ENCODE measurements at places on chromosomes 5 and 9.
A peak's percentile ranks its signal among the peaks of the same experiment; 100 is the strongest.

DNA sequence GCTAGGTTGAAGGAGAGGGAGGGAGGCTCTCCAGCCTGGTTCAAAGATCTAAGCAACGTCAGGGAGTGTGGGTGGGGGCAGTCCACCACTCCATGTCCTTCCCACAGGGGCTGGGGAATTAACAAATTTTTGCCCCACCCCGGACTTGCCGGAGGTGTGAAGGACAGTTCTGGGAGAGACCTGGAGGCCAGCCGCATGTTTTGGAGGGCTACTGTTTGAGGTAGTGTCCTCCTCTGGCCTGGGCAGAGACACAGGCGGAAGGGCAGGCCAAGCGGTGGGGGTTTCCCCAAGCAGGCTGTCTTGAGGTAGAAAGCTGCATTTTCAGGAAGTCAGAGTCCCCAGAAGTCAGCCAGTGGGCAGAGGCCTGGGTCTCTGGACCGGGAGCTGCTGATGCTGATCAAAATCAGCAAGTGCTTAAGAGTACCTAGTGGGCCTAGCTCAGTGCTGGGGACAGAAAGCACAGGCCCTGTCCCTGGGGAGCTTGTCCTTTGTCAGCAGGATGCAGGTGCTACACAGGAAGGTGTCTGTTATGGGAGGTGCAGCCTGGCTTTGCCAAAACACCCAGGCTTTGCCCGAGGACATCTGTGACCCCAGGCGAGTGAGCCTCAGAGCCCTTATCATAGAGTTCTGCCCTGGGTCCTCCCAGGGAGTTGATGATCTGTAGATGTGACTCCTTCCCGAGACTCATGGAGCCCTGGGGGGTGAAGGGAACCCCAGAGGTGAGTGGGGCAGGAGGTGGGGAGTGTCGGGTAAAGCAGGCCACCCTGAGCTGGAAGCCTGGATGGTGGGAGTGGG is 18.5 kb downstream of the JADE2 start:
- DNase-seq: no peak

- no peak for DNase-seq
These were observed 105.7 kb downstream of the INSYN2B start for GRCh38 chr5:169874621-169875020.

- no peak for DNase-seq
These were observed 37.1 kb downstream of the FBXW11 start for GRCh38 chr5:171969288-171969880.

DNA sequence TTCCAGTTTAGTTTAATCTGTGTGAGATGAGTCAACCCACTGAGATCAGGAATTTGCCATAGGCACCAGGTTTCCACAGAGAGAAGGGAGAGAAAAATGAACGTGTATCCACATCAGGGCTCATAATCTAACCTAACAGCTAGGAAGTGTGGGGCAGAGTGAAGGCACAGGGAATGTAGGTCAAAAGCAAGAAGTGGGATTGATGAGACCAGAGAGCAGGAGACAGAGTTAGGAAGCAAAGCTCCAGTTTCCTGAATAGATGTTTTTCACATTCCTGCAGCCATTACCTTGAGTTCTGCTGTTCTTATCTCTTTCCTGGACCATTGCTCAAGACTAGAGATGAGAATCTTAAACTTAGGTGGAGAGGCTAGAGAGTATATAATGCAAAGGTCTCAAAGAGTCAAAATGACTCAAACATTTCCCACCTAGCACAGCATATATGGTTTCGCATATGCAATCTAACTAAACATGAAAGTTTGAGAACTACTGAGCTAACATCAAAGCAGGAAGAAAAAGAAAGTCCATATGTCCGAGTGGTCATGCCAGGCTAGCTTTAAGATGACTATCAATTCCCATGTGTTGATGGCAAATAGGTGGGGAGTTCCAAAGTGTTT is 41.1 kb upstream of the GNAQ start:
- DNase-seq: no peak

- DNase-seq: no peak
These were observed 11.2 kb downstream of the IRF1 start for GRCh38 chr5:132479111-132479951.

GRCh38 chr5:5751987-5752386 is 329.5 kb downstream of the ICE1 start:
- DNase-seq: no peak

- no peak for DNase-seq
These were observed 14.4 kb upstream of the ABLIM3 start for GRCh38 chr5:149126906-149127305.

- DNase-seq: no peak
These were observed 55.2 kb upstream of the DAPK1 start for GRCh38 chr9:87442451-87442850.

DNA sequence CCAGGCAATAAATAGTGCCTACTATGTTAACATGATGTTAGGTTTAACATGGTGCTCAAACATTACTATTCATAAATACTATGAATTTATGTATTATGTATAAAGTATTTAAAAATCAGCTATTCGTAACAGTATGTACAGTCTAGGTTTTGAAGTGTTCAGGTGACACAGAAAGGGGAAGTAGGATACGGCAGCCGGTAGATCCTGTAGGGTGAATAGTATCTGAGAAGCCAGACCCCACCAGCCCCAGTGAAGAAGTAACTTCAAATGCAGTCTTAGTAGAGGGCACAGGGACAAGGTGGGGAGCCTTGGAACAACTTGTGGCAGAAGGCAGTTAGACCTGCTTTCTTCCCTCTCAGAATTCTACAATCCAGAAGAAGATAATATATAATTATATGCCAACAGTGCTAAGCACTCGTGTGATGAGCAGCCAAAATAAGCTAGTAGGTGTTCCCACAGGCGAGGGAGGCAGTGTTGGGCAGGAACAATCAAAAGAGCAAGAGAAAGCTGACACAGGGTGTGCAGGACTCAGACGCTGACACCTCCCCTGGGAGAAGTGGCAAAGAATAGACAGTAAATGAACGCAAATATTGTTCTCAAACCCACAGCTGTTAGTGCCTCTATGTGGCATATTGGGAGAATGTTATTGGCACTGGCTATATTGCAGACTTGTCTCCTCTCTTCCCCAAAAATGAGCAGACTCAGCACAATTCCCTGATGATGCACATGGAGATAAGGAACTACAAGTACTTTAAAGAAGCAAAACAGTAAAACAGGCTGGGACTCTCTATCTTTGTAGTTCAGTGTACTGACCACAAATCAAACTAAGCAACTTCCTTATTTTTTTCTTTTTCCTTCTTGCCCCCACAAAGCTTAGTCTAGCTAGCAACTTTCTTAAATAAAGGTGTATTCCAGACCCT is 4.6 kb downstream of the ZNF367 start:
- DNase-seq: no peak

GRCh38 chr5:164202338-164202737 is 696.9 kb downstream of the MAT2B start:
- peak; percentile 50 for DNase-seq

- no peak for DNase-seq
These were observed 34.8 kb downstream of the BOD1 start for GRCh38 chr5:173581408-173582215.

DNA sequence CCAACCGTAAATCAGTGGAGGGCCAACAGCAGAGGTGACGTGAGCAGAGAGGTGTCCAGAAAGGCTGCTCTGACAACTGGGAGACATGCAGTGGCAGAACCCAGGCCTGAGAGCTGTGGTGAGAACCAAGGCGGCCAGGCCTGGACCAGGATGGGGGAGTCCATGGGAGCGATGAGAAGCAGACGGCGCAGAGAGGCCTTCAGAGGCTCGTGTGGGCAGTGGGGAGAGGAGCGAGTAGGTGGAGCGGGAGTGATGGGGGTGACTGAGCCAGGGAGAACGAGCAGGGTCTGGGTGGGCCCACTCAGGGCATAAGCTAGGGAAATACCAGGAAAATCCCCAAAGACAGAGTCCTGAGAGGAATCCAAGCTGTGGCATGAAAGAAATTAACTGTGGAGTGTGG is 7.9 kb upstream of the IL3 start:
- no peak for DNase-seq

DNA sequence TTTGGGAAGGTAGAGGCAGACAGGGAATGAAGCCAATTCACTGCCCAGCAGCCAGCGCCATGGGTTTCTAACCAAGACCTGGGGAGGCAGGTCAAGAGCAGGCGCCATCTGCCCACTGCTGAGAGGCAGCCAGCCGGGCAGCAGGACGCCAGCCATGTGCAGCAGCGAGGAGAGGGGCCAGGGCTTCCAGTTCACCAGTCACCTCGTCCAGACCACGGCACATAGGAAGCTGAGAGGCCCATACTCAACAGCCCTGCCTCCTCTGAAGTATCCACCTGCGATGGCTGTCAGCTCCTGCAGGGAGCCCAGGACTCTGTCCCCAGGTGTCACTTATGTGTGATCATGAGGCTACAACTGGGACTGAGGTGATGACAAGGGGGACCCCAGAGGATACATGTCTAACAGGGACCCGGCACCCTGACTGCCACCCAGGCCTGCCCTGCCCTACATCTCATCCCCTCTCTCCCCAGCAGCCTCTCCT is 30.1 kb downstream of the IPPK start:
- DNase-seq: no peak

GRCh38 chr9:135965124-135965756 is 4.1 kb upstream of the UBAC1 start:
- no peak for DNase-seq

DNA sequence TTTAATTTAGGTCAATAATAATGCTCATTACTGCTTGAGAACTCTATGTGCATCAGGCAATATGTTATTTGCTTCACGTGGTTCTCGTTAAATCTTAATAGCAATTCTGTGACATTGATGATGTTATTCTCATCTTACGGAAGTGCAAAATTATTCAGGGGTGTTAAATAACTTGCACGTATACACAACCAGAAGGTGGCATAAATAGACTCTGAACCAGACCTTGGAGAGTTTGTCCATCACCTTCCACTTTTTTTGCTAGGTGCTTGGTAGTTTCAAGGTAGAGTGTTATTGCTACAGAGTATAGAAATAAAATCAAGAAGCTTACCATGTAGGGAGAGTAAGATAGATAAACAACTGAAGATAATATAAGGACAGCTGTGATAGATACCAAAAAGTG is 23.6 kb upstream of the TNFAIP8 start:
- no peak for DNase-seq

DNA sequence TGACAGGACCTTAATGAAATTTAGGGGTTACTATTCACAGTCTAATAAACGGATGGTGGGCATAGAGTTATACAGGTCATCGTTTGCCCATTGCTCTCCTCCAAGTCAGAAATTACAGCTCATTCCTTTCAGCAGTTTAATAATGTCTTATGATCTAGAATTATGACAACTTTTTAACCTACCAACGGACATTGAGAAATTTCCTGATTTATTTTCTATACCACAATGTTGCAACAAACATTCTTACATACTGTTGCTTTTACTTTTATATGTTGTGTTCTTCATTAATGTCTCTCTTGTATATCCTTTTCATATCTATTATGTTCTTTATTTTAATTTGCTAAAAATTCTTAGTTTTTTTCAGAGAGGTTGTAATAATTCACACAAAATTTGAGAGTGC is 152.8 kb upstream of the PRLR start:
- no peak for DNase-seq

GRCh38 chr5:170393235-170393634 is 4.1 kb upstream of the KCNMB1 start:
- no peak for DNase-seq

DNA sequence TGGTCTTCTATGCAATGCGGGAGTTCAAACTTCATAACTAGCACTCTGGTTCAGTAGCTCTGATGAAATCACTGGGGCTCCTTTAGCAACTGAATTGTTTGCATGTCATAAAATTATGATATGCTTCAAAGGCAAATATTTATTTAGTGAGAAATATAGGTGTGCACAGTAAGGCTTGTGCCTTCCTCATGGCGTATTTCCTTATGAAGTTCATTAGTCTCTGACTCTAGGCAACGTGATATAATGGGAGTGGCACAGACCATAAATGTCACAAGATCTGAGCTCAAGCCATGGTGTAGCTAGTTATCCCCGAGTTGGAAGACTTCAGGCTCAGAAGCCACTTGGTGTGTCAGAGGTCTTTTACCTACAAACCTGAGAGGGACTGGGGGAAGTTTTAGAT is 35.5 kb downstream of the PIP5K1B start:
- no peak for DNase-seq

DNA sequence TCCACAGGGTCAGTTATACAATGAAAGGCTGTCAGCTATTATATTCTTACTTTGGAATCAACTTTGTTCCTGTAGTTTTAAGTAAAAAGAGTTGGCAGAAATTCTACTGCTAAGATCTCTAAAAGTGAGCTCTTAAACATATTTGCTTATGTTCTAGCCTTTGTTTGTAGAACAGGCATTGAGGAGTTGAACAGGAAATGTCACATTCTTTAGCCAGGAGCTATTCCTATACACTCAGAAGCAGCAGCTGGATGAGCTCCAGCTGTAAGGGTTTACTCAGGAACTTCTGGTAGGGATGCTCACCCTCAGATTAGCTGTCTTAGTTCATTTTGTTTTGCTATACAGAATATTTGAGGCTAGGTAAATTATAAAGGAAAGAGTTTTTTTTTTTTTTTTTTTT is 22.4 kb upstream of the SPINK14 start:
- peak; percentile 8 for DNase-seq

GRCh38 chr5:39055768-39056398 is 18.3 kb downstream of the RICTOR start:
- no peak for DNase-seq

DNA sequence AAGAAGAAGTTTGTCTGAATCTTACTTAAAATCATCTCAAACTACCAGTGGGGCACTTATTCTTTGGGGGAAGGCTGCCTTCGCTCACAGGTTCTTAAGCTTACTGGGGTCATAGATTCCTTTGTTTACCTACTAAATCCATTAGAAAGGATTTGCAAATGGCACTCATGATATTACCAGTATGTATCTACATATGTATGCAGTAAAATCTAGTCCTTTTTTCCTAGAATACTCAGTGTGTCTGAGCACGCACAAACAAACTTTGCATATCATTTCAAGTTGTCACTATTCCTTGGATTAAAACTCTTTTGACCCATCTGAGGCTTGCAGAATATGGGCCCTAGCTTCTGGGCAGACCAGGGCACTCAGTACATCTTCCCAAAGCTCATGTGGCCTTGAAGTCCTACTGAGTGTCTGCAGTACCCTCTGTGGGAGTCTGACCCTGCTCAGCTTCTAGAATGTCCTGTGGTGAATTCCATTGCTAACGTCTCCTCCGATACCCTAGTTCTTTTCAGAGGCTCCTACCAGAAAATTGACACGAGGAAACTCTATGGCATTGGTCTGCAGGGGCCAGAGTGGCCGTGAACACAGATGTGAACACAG is 297.9 kb downstream of the SLIT3 start:
- DNase-seq: no peak

DNA sequence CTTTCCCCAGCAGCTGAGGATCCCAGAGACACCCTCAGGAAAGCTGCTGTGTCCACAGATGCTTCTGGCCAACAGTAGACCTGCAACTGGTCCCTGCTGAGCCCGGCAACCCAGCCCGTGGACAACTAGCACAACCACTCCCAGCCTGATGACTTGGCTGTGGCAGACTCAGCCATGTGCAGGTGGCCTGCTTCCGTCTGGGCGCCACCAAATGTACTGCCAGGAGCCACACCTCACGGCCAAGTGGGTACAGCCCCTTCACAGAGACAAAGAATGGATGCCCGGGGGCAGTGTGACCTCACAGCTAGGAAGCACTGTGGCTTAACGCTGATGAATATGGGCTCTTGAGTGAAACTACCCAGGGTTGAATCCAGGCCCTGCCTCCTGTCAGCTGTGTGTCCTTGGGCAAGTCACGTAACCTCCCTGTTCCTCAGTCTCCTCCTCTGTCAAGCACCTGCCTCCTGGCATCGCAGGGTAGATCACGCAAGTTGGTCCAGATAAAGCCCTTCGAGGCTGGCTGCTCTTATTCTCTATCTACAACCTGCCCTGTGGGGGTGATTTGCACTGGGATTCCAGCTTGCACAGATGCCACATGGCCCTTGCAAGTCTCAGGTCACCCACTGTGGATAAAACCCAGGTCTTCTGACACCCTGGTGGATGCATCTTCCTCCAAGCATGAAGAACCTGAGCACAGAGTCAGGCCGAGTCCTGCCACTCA is 225.0 kb downstream of the PBX3 start:
- DNase-seq: no peak

Measured in skeletal muscle cell (primary cell).